Skin of body (tissue), 3 donors: ENCODE measurements at places on chromosomes 6 and 20.

DNA sequence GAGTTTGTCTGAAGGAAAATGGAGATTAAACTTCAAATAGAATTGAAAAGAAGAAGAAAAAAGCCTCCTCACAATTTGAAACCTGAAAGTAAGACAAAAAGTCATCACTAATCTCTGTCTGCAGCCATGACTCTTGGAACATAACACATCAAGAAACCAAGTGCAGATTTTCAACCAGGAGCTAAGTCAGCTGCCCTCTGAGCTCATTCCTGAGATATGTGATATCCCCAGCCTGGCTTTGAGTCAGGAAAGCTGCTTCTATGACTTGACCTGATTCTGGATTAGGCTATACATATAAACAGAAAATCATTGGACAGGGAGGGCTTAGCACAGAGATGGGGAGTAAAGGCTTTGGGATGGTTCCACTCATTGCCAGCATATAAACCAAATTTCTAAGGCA, 891.4 kb downstream of the TFAP2A start:
- no peak for DNase-seq

GRCh38 chr6:102474041-102474807, 1080.7 kb downstream of the GRIK2 start:
- DNase-seq: no peak

GRCh38 chr20:47544240-47544639, 42.6 kb downstream of the NCOA3 start:
- no peak for DNase-seq

DNA sequence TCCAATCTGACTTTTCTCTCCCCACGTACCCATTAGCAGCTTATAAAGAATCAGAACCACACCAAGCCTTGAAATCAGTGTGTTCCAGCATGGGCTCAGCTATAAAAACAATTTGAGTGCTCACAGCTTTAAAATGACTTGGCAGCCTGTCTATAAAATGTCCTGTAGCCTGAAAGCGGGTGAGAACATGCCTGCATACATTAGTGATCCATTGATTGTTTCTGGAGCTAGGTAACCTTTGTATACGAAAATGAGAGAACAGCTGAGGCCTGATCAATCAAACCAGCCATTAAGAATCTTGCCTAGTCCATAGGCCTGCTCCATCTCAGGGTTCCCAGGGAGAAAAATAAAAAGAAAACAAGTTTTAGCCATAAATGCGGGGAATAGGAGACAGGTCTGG, 245.8 kb upstream of the SULF2 start:
- no peak for DNase-seq

GRCh38 chr20:63963348-63963741, 6.4 kb downstream of the ZNF512B start:
- no peak for DNase-seq

DNA sequence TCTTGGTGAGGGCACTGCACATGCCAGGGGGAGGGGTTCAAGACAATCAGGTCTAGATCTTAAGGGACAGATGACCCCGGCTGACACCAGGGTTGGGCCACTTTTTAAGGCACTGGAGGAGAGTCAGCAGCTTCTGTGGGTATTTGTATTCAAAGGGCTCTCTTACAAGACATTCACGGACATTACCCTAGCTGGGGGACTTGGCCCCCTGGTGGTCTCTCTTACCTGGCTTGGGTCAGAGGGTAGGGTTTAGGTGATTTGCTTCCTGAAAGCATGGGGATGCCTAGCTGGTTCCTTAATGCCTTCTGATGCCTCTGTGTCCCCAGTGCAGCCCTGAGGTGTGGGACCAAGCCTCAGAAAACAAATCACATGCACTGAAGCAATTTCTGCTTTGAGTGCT, 354.7 kb downstream of the CDC5L start:
- DNase-seq: no peak

- DNase-seq: no peak
Measured at GRCh38 chr20:13900496-13900895, 89.9 kb downstream of the SEL1L2 start.

DNA sequence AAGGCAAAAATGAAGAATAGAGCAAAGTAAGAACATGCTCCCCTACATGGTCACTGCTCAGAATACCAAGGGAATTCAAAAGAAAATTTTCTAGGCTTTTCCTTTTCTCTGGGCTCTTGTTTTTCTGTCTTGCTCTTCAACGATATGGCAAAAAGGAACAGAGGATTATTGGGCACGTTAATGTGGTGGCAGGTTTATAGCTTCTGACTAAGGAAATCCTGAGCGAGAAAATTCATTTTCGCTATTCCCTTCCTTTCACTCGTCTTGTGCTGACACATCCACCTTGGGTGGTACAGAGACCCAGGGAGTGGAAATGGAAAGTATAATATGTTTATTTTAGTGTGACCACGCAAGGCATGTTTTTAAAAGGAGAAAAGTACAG, 132.8 kb downstream of the TRIM27 start:
- DNase-seq: no peak

DNA sequence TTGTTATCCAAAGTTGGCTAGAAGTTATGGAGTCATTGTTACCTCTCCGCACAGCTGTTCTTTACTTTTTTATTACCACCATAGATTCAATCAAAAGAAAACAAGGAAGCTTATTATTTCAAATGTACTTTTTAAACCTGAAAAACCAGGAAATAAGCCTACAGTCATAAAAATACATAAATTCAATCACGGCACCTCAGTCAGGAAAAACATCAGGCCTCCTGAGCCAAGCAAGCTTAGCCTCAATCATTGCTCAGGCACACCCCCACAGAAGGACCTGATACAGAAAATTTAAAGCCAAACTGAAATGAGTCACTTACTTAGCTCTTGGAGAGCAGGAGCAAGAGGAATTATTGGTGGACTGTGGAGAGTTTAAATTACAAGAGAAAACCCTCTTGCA, 44.3 kb downstream of the MARCKS start:
- DNase-seq: peak; percentile 7

- DNase-seq: no peak
Measured at GRCh38 chr6:150177259-150177951, 34.6 kb downstream of the PPP1R14C start.

GRCh38 chr20:32891491-32891890, 32.8 kb downstream of the EFCAB8 start:
- no peak for DNase-seq

DNA sequence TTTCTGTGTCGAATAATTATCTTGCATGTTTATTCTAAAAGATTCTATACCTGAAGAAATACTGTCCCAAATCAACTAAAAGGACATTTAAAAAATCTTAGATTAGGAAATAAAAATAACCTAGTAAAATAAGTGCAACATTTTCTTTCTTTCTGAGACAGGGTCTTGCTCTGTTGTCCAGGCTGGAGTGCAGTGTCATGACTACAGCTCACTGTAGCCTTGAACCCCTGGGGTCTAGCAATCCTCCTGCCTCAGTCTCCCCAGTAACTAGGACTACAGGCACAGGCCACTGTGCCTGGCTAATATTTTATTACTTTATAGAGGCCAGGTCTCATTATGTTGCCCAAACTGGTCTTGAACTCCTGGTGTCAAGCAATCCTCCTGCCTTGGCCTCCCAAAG, 48.7 kb downstream of the RARS2 start:
- DNase-seq: no peak

- no peak for DNase-seq
Measured at GRCh38 chr6:38937839-38938613, 110.6 kb upstream of the GLP1R start.

DNA sequence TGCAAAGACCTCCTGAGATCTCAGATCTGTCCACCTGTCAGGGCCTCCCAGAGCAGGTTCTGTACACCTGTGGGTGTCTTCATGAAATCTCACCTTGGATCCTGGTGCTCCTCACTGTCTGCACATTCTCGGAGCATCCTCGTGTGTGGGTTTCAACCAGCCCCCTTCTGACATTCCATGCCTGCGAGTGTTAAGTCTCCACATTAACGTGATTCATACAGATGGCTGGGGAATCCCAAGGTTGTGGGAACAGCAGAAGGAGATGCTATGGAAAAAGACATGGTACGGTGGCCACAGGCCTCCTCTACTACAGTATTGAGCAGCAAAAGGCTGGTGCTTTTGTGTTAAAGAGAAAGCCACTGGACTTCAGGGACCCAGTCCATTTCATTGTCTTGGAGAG, 556.5 kb downstream of the DHX35 start:
- no peak for DNase-seq

DNA sequence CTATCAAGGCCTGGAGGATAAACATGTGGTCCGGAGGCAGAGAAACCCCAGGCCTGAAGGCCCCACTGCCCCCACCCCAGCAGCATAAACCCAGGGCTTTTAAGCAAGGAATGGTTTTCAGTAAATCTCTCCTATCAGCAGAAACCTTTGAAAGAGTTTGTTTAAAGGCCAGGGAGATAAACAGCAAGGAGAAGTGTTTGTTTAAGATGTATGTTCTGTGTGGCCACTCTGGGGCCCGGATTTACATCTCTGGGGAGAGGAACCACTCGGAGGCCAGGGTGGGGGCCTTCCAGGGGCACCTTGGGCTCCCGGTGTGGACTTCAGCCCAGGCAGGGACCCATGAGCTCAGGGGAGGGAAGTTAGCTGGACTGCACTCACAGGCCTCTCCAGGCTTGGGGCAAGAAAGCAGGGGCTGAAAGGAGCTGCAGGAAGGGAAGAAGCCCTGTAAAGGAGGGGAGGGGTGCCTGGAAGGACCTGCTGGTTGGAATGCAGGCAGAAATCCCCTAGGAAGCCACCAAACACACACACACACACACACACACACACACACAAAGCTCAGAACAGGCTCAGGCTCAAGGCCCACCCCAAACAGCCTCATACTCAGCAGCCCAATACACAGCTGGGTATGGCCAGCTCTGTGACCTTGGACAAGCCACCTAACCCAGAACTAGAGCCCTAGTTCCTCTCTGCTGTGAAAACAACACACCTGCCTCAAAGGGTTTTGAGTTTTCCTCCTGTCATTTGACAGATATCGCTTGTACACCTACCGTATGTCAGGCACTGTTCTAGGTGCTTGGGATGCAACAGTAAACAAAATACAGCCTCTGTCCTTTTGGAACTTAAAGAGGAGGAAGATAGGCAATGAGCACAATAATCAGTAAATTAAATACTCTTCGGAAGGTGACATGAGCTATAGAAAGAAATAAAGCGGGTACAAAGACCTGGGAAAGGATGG, 26.2 kb upstream of the FOXP4 start:
- DNase-seq: no peak

- no peak for DNase-seq
Measured at GRCh38 chr6:50707652-50708300, 5.5 kb upstream of the TFAP2D start.

DNA sequence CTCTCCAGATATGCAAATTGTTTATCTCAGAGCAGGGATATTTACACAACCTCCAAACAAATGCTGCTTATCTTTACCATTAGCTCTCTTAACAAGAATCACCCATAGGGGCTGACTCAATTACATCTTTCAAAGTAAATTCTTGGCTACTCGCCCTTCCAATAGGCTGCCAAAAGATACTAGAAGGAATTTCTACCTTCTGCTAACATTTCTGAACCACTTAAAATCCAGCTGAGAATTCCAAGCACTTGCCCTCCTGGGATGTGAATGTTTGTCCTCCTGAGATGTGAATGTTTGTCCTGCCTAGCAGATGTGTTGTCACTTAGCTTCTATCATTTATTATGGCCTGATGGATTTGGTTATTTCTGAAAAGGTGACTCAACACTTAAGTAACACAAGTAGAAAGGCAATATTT, 388.0 kb downstream of the GJA1 start:
- DNase-seq: no peak
